H7 (cell line): ENCODE measurements at places on chromosomes 2 and 18. TPM values are rescaled to one million over a fixed set of nuclear protein-coding genes. Genes with fewer than 3 reads are reported as not detected.

GRCh38 chr2:233445152-233445830 lies 91.0 kb downstream of the DGKD start:
- no peak for DNase-seq

GRCh38 chr2:75071766-75072165 lies 113.3 kb downstream of the POLE4 start:
- no peak for DNase-seq

GRCh38 chr2:179677746-179678505 lies 183.5 kb downstream of the ZNF385B start:
- DNase-seq = no peak

- DNase-seq = peak; percentile 40
These were observed 85.1 kb upstream of the FOXI3 start for GRCh38 chr2:88537640-88538039.

DNA sequence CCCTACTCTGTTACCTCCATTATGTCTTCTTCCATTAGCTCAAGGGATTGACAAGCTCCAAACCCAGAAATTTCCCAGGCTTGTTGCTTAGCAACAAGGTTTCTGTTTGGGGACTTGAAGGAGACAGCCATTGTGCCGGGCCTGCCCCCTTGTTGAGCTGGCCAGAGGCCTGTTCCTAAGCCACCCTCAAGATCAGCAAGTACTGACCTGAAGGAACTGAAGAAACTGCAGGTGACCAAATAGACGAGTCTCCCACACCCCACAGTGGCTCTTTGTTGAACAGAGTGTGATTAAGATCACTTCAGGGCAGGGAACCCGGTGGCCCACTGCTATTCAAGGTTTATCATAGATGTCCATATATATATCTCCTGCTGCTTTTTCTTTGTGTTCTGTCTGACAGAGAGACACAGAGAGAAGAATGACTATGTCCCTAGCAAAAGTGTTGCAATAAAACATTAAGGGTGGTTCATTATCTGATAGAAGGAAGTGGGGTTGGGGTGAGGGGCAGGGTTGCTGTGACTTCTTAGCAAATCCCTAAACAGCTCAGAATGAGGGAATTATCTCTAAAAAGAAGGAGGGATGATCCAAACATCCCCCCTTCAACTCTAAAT lies 69.2 kb downstream of the RNF144A start:
- no peak for DNase-seq

- no peak for DNase-seq
These were observed 60.8 kb downstream of the NCKAP1 start for GRCh38 chr2:182977463-182977862.

GRCh38 chr2:215887303-215887702 lies 126.0 kb downstream of the MREG start:
- DNase-seq = no peak

- no peak for DNase-seq
These were observed 312.4 kb downstream of the PLCL1 start for GRCh38 chr2:198116756-198117155.

DNA sequence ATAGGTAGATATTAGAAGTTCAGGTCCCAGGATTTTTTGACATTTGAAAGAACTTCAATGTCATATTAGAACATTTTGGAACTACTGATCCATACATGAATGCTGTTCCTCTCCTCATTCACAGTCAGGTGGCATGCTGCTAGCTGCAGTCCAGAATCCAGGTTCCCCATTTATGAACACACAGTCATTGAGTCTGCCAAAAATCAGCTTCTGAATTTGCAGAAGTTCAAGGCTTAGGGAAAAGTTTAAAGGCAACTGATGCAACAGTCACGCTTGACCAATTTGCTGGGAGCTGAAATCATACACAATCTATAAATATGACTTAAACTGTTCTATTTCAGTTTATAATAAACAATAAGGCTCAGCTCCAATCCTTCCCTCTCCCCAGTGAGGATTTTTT lies 17.3 kb upstream of the TTR start:
- DNase-seq = no peak

DNA sequence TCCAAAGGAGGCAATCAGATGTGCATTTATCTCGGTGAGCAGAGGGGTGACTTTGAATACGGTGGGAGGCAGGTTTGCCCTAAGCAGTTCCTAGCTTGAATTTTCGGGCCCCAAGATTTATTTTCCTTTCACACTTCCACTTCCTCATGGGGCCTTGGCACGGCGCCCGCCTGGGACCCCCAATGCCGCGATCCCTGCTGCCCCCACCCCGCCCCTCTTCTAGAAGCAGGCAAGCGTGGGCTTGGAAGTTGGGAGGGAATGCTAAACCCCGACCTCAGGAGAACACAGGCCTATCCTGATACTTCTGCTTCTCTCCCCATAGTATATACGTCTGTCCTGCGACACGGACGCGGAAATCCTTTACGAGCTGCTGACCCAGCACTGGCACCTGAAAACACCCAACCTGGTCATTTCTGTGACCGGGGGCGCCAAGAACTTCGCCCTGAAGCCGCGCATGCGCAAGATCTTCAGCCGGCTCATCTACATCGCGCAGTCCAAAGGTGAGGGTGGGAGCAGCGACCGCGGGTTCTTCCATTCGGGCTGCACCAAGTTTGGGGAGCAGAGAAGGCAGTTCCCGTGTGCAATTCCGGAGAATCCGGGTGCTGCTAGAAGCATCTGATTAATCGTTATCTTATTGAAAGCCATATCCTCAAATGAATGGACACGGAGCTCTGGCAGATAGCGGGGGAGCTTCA lies 21.6 kb downstream of the TRPM8 start:
- no peak for DNase-seq

GRCh38 chr2:119860924-119861323 lies 101.2 kb downstream of the PTPN4 start:
- no peak for DNase-seq

GRCh38 chr2:156309167-156309566 lies 23.4 kb downstream of the NR4A2 start:
- DNase-seq = no peak

- peak; percentile 38 for DNase-seq
These were observed 3.1 kb upstream of the SDC1 start for GRCh38 chr2:20227894-20228505.

GRCh38 chr2:12948231-12948960 lies 231.7 kb downstream of the TRIB2 start:
- no peak for DNase-seq

PDE11A gene
- total RNA-seq = 0.18 and 1.2 TPM in 2 replicates

TUBA4B gene
- total RNA-seq = 0.28 TPM in 1 of 2 replicates, not detected in the other

CHRND gene
- total RNA-seq = not detected in 2 replicates

CARF gene
- total RNA-seq = 1.9 and 6.1 TPM in 2 replicates

ACMSD gene
- total RNA-seq = not detected in 2 replicates
